ENCODE measurements at places on chromosomes 12 and 14.

DNA sequence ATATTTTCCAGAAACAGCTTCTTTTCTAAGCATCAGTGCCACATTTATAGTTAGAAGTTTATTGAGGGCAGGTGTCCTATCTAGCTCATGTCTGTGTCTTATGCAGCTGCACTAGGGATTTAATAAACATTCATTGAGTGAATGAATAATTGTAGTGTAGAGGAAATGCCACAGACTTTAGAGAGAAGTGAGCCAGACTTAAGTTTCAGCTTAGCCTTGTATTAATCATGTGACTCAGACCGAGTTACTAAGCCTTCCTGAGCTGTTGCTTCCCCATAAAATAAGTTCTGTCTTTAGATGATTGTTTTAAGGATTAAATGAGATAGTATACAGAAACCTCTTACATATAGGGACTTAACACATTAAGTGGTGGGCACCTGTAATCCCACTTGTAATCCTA is 236.1 kb upstream of the DDHD1 start:
- no peak for DNase-seq

- no peak for DNase-seq
Observed at GRCh38 chr12:50268482-50268881, 14.8 kb downstream of the LIMA1 start.

DNA sequence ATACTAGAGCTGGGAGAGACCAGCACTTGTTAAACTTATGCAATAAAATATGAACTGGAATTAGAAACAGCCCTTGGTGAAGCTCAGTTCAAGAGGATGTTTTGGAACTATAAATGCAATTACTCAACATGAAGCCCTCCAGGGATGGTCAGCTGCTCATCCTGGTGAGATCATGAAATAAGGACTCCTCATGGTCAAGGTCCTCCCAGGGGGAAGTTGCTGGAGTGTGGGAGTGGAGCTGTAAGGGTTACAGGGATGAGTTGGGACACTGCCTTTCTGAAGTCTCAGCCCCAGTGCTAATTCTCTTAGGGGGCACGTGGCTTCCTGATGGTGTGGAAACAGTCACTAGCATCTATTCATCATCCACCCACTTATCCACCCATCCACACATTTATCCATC is 301.7 kb upstream of the SFSWAP start:
- no peak for DNase-seq

GRCh38 chr12:89690925-89691324 is 17.7 kb downstream of the ATP2B1 start:
- no peak for DNase-seq

DNA sequence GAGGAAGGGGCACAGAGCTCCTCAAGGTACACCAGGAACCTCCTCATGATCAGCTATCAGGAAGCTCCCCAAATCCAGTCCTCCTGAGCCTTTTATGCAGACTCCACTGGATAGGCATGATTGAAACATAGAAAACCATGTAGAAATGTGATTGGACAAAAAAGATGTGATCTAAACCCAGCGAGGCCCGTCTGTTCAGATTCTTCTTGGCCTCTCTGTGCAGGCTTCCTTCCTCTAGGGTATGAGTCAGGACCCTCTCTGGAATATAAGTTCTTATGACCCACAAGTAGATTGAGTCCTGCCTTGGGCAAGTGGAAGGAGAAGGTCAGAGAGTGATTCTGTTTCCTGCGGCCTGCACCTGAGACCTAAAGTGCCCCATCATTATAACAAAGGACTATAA is 166.3 kb downstream of the PHLDA1 start:
- DNase-seq = no peak

DNA sequence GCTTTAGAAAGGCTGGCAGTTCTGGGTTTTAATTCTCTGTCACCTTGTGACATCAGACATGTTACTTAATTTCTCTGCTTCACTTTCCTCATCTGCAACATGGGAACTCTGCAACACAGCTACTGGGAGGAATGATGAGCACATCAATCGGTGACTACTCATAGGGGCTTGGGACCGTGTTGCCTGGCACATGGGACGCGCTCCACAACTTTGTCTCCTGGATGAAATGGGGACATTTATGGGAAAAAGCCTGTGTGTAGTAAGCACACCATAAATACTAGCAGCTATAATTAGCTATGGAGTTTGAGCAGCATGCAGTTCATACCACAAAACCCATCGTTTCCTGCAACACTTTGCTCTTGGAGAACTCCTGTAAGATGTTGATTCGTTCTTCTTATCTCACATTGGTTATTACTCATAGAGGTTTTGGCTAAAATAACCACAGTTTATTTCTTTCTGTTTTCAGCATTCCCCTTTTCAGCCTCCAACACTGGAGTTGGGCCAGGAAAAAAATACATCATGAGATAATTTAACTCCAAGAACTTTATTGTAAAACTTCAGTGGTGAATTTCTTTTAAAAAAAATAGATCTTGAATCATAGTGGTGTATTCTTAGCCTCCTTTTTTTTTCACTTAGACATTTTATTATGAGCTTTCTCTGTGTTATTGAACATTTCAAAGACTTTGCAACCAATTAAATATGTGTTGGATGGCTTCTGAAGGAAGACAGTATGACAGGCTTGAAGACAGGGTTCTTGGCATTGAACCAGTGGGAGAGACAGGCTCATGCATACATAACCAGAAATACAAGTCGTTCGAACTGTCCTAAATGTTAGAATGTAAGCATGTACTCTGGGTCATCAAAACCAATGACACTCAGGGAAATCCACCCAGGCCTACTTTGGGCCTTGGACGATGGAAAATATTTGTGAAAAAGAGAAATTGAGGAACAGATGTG is 72.7 kb downstream of the RIN3 start:
- peak; percentile 83 for DNase-seq

- no peak for DNase-seq
Observed at GRCh38 chr14:60565211-60565610, 56.3 kb downstream of the SIX6 start.

DNA sequence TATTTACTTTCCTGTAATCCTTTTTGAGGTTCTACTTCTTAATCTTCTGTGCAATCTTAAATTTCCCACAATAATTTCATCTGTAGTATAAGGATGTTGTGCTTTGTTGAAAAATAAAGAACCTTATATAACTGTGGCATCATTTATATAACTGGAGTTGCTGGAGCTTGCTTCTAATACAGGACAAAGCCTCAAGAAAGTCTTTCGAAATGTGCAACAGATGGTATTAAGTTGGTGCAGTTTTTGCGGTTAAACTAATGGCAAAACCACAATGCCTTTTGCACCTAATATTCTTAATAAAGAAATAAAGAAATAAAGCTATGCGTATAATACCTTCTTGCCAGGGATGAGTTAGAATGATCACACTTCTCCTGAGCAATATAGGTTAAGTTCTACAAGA is 180.0 kb downstream of the KITLG start:
- no peak for DNase-seq

GRCh38 chr12:55974308-55974730 is 441 bp downstream of the RAB5B start:
- no peak for DNase-seq

DNA sequence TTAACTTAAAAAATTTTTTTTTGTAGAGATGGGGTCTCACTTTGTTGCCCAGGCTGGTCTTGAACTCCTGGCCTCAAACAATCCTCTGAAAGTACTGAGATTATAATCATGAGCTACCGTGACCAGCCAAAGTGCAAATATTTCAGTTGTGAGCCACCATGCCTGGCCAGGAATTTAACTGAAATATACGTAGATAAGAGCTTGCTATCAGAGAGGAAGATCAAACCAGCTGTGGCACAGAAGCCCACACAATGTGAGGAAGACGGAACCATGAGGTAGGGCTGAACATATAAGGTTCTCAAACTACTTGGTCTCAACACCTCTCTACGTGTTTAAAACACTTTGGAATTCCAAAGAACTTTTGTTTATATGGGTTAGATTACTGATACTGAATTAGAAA is 29.1 kb downstream of the ATG14 start:
- no peak for DNase-seq

GRCh38 chr12:65208125-65208524 is 38.7 kb downstream of the LEMD3 start:
- no peak for DNase-seq

- DNase-seq = no peak
Observed at GRCh38 chr12:132542661-132543060, 52.7 kb downstream of the FBRSL1 start.

DNA sequence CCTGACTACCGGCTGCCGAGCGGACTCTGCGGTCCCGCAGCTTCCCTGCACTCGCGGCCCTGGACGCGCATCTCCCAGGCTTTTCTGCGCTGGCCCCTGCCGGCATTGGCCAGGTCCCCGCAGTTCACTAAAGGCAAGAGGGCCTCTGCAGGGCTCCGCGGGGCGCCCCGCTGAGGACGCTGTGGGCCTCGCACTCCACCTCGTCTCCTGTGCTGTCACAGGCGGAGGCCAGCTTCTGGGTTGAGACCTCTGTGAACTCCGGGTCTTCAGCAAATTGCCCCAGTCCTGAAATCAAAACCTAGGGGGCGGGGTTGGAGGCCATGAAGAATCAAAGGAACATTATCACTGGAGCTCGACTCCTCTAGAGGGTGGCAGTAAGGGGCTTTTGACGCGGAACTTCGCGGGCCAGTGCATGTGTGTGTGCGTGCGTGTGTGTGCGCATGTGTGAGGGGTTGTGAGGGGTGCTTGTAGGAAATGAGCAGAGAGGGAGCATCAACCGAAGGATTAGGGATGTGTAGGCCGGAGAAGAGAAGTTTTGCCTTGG is 68.5 kb upstream of the CAPRIN2 start:
- no peak for DNase-seq

- DNase-seq = no peak
Observed at GRCh38 chr14:102565959-102566358, 26.5 kb upstream of the RCOR1 start.

GRCh38 chr12:94042321-94042720 is 106.1 kb upstream of the PLXNC1 start:
- no peak for DNase-seq

GRCh38 chr12:53489242-53489864 is 9.9 kb downstream of the MAP3K12 start:
- DNase-seq = no peak

- no peak for DNase-seq
Observed at GRCh38 chr14:24414077-24414476, 15.3 kb downstream of the NYNRIN start.

DNA sequence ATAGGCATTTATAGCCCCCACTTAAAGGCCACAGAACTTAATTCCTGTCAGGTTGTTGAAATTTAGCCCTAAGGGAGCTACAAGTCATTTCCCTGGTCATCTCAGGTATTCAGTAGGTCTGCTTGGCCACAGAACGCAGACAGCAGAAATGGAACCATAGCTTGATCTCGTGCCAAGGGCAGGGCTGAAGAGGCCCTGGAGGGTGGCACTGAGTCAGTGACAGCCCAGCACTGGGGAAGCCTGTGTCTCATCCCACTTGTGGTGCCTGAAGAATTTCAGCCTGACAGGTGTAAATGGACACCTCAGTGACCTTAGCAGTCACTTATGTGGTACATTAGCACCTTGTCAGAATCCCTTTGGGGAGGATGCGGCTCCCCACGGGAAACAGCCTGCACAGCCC is 6.6 kb downstream of the PRKAB1 start:
- no peak for DNase-seq

- no peak for DNase-seq
Observed at GRCh38 chr14:80087411-80087810, 123.9 kb downstream of the DIO2 start.

GRCh38 chr14:98510392-98510791 is 761.6 kb downstream of the BCL11B start:
- DNase-seq = no peak

- DNase-seq = no peak
Observed at GRCh38 chr12:71718611-71719010, 32.7 kb downstream of the TMEM19 start.

DNA sequence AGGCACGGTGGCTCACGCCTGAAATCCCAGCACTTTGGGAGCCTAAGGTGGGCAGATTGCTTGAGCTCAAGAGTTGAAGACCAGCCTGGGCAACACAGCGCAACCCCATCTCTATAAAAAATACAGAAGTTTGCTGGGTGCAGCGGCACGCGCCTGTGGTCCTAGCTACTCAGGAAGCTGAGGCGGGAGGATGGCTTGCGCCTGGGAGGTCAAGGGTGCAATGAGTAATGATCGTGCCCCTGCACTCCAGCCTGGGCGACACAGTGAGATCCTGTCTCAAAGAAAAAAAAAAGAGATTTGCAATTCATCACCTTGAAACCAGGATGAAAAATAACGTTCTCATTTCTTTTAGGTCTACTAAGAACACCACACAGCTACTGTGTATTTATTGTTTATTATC is 4.0 kb downstream of the STX2 start:
- DNase-seq = no peak

GRCh38 chr14:91883753-91884152 is 16.4 kb upstream of the TC2N start:
- DNase-seq = no peak

- DNase-seq = no peak
Observed at GRCh38 chr12:75457191-75457590, 23.4 kb upstream of the GLIPR1 start.

DNA sequence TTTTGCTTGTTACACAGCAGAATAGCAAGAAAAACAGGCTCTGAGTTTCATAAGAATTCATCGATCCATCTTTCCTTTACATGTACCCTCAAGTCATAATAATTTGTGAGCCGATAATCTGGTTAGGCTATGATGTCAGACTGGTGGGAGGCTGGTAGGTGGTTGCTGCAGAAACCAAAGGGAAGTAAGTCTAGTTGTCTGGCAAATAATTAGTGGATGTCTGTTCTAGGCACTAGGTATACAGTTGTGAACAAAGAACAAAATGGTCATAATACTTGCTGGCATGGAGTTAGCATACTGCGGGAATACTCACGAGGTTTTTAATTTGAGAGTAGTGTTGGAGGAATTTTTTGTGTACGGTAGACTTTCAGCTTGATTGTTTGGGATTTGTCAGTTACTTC is 8.8 kb downstream of the SUSD6 start:
- no peak for DNase-seq

- no peak for DNase-seq
Observed at GRCh38 chr12:111037047-111037446, 116.7 kb upstream of the MYL2 start.

DNA sequence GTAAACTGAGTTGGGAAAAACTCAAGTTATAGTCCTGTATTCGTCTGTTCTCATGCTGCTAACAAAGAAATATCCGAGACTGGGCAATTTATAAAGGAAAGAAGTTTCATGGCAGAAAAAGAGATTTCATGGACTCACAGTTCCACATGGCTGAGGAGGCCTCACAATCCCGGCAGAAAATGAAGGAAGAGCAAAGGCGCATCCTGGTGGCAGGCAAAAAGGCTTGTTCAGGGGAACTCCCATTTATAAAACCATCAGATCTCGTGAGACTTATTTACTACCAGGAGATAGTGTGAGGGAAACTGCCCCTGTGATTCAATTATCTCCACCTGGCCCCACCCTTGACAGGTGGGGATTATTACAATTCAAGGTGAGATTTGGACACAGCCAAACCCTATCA is 292.6 kb upstream of the SYT1 start:
- DNase-seq = no peak

GRCh38 chr14:103886304-103887169 is 39.2 kb upstream of the PPP1R13B start:
- DNase-seq = no peak

- peak; percentile 52 for DNase-seq
Observed at GRCh38 chr14:61477712-61478462, 156.5 kb downstream of the PRKCH start.

GRCh38 chr12:72444125-72444524 is 172.0 kb downstream of the TRHDE start:
- DNase-seq = no peak

Measured in hematopoietic multipotent progenitor cell (in vitro differentiated cells).